ENCODE measurements at places on chromosomes 4 and X.

GRCh38 chr4:80073473-80074008 lies 512 bp upstream of the ANTXR2 start:
- no peak for DNase-seq

- DNase-seq = no peak
These were observed 247.0 kb upstream of the FTHL17 start for GRCh38 chrX:31318866-31319265.

DNA sequence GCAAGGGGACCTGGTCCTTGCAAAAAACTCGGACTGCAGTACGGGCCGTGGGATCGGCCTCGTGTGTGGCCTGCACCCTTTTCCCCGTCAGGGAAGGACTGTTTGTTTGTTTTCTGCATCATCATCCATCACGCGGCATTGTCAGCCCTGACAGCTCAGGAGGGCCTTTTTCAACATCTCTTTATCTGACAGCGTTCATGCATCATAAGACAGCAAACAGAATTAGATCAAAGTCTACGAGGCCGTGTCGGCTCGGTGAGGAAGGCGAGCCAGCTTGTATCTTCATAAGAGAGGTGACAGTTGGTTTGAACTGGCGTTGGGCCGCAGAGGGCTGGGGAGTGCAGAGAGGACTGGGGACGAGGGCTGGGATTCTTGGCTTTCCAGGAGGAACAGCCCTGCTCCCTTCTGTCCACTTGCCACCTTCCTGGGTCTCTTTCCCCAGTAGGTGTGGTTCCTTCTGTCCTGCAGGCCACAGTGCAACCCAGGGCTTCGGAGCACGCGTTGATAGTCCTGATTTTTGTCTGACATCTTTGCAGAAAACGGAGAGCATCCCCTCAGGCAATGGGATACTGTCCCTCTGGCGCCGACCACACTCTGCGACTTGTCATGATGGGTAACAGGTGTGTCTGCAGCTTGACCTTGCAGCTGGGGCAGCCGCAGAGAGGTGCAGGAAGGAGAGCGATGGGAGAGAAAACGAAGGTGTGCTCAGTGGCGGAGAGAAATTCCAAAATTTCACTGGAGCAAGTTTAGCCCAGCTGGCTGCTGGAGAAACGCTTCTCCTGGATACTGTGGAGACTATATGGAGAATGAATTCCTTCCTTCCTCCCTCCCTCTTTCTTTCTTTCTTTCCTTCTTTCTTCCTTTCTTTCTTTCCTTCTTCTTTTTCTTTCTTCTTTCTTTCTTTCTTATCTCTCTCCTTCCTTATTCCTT lies 104.0 kb upstream of the SHOX start:
- no peak for DNase-seq

- DNase-seq = no peak
These were observed 58.0 kb downstream of the STAP1 start for GRCh38 chr4:67616478-67616877.

Measured in neuronal stem cell (in vitro differentiated cells).